Activated CD4-positive, alpha-beta T cell treated with anti-CD3 and anti-CD28 coated beads for 4 hours (primary cell): ENCODE measurements at places on chromosomes 13 and 19.

- no peak for DNase-seq
Observed at GRCh38 chr19:33290956-33291622, 11.2 kb downstream of the CEBPA start.

GRCh38 chr13:36959456-36960116 lies 39.5 kb upstream of the SMAD9 start:
- DNase-seq = no peak

DNA sequence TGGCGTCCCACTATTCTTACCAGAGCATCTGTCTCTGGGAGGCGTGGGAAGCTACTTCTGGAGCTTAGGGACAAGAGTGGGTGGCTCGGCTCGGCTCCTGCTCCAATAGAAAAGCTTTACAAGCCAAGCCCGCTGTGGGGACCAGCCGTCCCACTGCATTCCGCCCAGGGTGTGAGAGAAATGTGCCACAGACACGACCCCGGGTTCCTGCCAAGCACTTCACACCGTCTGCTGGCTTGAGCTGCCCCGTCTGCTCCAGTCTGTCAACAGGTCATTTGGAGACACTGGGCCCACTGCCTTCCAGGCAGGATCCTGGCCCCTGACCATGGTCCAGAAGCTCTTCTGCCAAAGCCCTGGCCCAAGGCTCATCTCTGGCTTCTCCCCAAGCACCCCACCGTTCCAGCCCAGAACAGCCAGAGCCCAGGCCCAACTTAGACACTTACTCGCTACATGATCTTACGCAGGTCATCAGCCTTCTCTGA lies 6.5 kb upstream of the FKRP start:
- DNase-seq = no peak

- DNase-seq = no peak
Observed at GRCh38 chr19:49316284-49316683, 8.7 kb downstream of the SLC6A16 start.

DNA sequence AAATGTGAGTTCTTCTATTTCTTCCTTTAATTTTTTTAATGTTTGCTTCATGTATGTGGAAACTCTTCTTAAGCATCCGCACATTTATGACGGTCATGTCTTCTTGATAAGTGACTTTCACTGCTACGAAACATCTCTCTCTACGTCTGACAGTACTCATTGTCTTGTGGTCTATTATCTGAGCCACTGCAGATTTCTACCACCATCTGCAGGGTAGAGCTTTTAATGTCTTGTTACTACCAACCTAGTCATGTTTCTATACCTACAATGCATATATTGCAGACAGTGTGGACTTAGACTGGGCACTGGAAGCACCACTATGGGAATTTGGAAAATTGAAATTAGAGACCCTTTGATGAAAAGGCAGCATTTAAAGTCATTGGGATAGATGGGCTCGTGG lies 75.4 kb upstream of the ARHGEF7 start:
- no peak for DNase-seq

GRCh38 chr13:47858042-47859025 lies 142.7 kb downstream of the SUCLA2 start:
- no peak for DNase-seq

- DNase-seq = no peak
Observed at GRCh38 chr13:110157718-110158117, 149.2 kb downstream of the COL4A1 start.

DNA sequence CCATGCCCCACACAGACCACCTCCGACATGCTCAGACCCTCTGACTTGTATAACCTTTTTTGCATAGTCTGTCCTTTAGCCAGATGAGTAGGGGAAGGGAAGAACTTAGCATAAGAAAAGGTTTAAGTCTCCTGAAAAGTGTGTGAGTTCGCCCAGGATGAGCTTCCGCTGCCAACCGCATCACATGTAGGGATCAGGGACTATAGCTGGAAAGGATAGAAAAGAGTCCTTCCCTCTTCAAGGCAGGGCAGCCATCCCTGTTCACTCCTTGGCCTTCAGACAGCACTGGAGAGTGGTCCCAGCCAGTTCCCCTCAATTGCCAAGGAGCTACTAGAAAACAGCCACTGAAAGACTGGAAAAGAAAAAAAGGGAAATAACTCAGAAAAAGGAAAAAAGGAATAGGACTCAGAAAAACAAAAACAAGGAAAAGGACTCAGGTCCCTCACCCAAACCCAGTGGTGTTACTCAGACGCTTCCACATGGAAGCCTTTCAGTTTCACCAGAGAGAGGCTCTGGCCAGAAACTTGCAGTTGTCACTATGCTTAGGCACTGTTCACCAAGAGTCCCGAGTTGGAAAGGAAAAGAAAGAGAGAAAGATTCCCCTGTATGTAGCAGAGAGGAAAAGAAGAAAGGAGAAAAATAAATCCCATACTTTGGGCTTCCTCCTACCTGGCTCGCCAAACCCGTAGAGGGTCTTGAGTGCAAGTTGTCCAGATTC lies 5.6 kb upstream of the TM9SF2 start:
- DNase-seq = no peak

- peak; percentile 39 for DNase-seq
Observed at GRCh38 chr13:27406178-27406939, 18.1 kb upstream of the GTF3A start.

GRCh38 chr19:48442116-48443035 lies 3.4 kb upstream of the GRWD1 start:
- no peak for DNase-seq

- DNase-seq = no peak
Observed at GRCh38 chr19:6728346-6728745, 7.9 kb upstream of the C3 start.

GRCh38 chr13:30312904-30313303 lies 5.6 kb upstream of the KATNAL1 start:
- no peak for DNase-seq

- DNase-seq = no peak
Observed at GRCh38 chr19:16347706-16348105, 23.1 kb downstream of the KLF2 start.

GRCh38 chr13:20305587-20305986 lies 73.5 kb upstream of the GJB6 start:
- DNase-seq = no peak

DNA sequence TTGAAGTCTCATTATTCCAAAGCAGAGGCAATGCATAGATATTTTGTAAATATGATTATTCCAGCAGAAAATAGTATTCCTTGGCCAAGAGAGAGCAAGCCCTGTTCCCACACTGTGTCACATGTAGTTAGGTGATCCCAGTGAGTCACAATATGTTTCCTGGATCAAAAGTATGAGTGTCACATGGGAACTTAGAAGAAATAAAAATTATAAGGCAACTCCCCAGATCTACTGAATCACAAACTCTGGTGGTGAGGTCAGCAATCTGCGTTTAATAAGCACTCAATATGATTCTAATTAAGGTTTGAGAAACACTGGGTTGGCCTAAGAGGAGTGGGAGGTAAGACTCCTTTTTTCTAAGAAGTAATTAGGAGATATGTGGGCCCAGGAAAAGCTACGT lies 1504.5 kb upstream of the PCDH20 start:
- no peak for DNase-seq

DNA sequence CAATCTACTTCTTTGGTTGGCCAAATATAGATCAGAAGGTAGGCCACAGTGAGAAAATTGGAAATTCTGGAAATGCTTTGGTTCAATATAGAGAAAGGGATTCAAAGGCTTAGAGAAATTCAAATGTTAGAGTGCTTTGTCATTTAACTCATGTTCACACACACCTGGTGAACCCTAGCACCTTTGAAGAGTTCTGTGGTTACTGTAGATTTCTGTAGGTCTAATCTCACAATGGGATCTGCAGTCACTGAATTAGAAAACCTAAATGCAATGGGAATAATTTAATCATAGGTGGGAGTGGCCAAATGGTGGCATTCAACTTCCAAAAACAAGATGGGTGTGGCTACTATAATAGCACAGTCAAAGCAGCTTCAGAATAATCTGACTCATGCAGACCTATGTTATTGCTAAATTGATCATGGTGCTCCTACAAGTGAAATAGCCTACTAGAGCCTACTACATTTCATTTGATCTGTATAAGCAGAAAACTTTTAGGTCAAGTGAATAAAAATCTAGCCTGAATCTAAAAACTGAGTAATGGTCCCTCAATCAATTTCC lies 1152.9 kb downstream of the PCDH9 start:
- DNase-seq = no peak
